ENCODE measurements at places on chromosomes 3 and 15.

GRCh38 chr15:85766001-85766831 is 28.5 kb downstream of the KLHL25 start:
- DNase-seq, result no peak

DNA sequence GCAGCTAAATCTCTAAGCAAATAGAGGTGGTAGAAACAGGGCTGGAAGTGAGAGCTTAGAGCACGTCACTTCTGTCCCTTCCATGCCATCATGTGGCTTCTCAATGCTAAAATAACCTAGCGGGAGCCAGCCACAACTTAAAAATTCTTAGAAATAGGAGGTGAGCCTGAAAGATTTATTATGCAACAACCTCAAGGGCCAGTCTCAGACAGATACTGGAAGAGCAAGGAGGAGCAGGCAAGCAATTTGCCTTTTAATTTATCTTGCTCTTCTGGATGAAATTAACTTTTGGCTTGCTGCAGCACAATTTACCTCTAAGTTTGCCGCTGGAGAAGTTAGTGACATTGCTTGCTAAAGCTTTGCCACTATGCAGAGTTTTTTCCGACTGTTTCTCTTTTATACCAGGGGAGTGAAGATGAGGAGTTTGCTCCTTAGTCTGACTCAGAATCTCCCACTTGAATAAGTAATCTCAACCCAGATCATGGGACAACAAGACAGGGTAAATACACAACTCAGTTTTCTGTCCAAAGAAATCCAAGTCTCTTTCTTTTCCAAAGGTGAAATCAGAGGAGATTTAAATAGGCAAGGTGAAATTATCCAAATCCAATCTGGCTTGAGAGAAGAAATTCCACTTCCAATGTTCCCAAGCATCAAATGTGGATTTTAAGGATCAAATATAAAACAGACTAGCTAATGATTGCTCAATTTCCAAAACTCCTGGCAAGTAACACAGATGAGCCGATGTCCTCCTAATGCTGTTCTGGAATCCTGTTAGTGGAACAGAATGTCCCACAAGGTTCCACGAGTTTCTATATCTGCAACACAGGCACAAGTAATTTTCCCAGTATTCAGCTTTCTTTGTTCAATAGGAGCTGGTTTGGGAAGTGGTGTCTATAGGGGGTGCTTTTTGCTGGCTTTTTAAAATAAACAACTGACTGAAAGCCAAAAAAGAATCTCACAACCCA is 329.4 kb upstream of the RORA start:
- no peak for DNase-seq

GRCh38 chr3:32865383-32865782 is 47.6 kb downstream of the TRIM71 start:
- DNase-seq, result no peak

GRCh38 chr3:87996882-87997281 is 61.9 kb downstream of the CGGBP1 start:
- no peak for DNase-seq

DNA sequence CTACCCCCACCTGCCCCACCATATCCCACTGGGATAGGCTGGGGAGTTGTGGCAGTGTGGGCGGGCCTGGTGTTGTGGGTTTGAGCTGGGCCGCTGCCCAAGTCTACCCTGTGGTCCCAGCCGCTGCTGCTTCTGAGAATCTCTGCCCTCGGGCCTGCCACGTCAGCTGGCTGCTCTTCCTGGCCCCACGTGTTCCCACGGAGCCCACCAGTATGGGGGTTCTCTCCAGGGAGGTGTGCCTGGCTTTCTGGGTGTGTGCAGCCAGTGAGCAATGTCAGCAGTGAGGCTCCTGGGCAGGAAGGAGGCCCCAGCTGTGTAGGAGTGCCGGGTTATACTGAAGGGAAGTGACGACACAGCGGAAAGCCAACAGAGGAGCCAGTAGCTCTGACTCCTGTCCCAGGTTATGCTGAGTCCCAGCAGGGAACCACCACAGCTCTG is 10.5 kb downstream of the GNAI2 start:
- DNase-seq, result no peak

DNA sequence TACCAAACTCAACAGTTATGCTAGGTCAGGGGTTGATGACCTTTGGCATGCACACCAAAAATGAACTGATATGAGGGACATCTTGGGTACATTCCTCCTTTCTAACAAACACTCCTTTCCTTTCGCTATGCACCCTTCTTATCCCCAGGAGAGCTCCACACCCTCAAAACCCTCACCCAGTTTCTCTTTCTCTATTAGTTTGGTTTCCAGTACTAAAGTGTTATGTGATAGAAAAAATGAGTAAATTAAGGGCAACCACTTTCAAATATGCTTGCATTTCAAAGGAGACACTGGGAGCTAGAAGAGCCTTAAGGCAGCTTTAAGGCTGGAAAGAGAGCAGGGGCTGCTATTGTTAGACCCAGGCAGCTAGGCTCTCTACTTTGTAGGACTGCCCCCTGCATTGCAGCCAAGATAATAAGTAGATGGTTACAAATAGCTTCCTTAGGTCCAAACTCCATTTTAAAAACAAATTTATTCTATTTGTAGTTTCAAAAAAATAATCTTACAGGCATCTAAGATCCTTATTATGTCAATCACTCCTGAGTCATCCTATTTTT is 244.3 kb downstream of the ZIC1 start:
- DNase-seq, result no peak

DNA sequence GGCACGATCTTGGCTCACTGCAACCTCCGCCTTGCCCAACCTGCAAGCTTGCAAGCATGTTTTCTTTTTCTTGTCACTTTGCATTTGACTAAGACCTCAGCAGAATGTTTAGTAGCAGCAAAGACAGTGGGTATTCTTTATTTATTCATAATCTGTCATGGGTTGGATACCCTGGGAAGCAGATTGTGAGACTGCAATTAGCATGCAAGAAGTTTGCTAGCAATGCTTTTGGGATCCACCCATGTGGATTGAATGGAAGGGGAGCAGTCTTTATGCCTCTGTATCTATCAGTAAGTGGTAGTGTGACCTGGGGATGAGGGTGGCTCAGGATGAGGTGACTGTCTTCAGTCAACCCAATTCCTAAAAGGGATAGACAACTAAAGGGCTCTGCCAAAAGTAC is 166.7 kb downstream of the RAP2B start:
- no peak for DNase-seq

GRCh38 chr3:55897573-55898224 is 410.6 kb upstream of the WNT5A start:
- DNase-seq, result no peak

- no peak for DNase-seq
Observed at GRCh38 chr3:134299185-134299887, 48.7 kb upstream of the RYK start.

GRCh38 chr3:66463054-66463631 is 37.7 kb downstream of the LRIG1 start:
- DNase-seq, result no peak

GRCh38 chr3:165347526-165347925 is 151.3 kb upstream of the SLITRK3 start:
- DNase-seq, result no peak

All from SHP77 treated with DMSO at 0.1 percent for 48 hours (cell line).